Suprapubic skin (tissue), 4 donors: ENCODE measurements at places on chromosomes 12 and 14. TPM values are rescaled to one million over a fixed set of nuclear protein-coding genes. Genes with fewer than 3 reads are reported as not detected.
A peak's percentile ranks its signal among the peaks of the same experiment; 100 is the strongest.

DNA sequence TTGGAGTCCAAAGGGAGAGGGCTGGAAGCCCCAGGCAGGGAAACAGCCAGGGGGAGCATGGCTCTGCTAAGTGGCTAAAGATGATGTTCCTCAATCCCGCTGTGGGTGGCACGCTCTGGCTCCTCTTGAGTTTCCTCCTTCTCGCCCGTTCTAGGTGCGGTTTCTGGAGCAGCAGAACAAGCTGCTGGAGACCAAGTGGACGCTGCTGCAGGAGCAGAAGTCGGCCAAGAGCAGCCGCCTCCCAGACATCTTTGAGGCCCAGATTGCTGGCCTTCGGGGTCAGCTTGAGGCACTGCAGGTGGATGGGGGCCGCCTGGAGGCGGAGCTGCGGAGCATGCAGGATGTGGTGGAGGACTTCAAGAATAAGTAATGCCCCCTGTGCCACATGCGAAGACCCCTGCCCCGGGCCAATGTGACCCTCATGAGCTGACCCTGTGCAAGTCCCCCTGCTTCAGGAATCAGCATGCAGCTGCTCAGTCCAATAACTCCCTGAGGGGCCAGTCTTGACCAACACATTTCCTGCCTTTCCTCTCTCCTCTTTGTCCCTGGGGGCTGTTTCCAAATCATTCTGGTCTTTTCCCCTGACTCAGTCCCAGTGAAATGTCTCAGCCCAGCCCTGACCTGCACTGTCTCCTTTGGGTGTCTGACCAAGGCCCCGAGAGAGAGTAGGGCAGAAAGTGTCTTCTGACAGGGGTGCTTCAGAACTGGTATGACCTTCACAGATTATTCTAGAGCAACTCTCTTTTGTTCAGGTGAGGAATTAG, 2.1 kb downstream of the KRT7 start:
- DNase-seq, result peak; percentile 61

DNA sequence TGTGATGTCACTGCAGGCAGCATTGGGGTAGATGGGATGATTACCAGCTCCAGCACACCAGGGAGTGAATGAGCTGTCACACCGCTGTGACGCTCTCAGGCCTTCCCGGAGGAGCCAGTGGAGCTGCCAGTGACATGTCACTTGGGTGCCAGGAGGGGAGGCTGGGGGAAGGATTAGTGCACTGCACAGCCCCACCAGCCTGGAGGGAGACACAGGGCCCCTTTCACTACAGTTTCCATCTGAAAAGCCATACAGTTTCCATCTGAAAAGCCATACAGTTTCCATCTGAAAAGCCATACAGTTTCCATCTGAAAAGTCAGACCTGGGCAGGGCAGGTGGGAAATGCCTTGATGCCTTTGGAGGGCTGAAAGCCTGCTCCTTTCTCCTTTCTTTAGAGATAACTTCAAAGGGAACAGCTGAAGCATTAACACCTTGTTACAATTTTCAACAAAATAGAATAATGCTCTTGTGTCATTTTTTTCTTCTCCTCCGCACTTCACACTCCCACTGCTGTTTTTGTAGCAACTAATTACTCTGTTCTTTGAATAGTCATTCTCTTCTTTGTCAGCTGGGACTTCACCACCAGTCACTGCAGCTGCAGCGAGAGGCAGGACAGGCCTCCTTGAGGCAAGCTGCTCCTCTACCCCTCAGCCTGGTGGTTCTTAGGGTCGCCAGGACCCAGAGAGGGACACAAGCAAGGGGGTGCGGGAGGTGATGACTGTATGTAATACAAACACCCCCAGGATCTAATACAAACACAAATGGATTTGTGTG, 256.9 kb upstream of the RGS6 start:
- DNase-seq, result no peak

DNA sequence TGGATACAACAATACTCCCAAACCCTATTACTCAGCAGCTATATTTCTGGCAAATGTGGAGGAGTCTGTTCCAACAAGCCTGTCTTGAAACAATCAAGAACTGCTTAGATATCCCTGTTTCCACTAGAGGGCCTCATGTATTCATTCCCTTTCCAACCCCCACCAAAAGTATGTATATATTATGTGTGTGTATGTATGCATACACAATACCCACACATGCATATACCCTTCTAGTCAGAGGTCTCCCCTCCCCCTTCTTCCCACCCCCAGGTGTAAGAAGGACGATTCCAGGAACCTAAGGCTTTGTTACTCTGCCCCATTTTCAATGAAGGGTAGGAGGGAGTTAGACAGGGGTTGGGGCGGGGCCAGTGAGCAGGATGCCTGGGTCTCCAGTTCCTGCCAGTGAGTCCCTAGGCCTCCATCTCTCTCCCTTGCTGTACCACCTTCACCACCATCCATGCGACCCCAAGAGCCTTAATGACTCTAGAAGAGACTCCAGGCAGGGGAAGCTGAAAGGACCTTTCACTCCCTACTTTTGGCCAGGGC, at the start of gene DGKA:
TSS of gene DGKA (plus strand) at position 392 of the 546 bp plus-strand sequence. CDS start 5,342 bp downstream, outside the sequence.
- DNase-seq, result no peak

- no peak for DNase-seq
Observed at GRCh38 chr12:60078026-60078425, 482.2 kb downstream of the SLC16A7 start.

The MANSC4 gene
- not detected for total RNA-seq

The NKX2-8 gene
- not detected for total RNA-seq

- no peak for DNase-seq
Observed at GRCh38 chr12:105946493-105946901, 192.3 kb downstream of the NUAK1 start.

DNA sequence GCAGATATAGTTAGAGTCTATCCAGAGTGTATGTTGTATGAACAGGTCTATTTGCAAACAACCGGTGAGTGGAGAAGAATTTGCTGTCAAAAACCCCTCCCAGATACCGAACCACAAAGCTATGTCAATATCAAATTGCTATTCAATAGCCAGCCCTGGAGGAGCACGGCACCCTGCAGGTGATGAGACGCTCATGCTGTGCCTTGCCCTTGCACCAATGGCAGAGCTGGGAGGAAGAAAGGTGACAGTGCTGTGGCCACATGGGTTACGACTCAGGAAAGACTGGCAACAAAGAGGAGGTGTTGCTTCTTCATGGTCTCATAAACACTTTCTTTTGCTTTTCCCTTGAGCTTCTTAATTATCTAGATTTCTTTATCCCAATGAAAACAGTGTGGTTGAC, 55.7 kb downstream of the PAX9 start:
- no peak for DNase-seq

DNA sequence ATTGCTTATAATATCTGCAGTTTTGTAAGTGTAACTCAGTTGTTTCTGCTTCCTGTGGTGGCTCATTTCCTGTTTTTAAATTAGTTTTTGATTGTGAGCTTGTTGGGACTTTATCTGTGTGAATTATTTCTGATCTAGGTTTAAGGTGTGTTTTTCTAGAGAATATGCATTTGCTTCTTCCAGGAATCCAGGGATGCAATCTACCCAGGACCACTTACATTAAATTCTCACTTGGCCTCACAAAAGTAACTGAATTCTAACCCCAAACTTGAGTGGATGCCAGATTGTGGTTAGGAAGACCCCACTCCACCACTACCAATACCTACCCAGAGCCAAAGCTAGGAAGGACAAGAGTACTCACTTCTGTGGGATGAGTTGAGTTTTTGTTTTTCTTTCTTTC, 11.9 kb downstream of the STYX start:
- DNase-seq, result no peak

DNA sequence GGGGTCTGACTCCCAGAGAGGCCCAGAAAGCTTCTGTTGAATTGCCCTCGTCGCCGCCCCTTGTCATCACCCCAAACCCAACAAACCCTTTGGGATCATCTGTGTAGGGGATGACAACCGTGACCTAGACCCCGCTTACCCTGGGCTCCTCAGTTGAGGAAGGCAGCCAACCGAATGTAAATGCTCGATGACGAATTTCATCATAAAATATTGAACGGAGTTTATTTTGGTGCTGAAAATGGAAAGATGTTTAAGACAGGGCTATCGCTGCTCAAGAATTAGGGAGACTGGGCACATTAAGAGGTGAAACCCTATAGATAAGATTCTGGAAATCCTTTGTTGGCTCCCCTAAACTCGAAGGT, 512 bp downstream of the ACTR10 start:
- DNase-seq, result no peak

GRCh38 chr12:7162691-7163114, 26.8 kb upstream of the PEX5 start:
- DNase-seq, result no peak

- DNase-seq, result peak; percentile 61
Observed at GRCh38 chr12:7806863-7807487, 17.8 kb downstream of the NANOG start.

DNA sequence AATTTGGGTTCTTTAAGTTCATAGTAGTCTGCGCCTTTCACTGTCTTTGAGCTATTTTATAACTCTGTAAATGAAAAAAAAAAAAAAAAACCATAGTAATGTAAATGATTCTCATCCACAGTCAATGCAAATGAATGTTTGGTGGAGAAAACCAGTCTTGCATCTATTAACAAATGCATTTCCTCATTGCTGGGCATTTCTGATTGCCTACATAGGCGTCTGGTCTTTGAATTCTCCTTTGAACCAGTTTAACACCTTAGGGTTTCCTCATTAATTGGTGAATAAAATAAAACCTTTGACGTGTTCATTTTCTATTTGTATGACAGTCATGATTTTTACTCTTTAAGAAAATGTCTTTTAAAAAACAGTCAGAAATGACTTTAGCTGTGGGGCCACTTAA, 114.8 kb downstream of the C12orf75 start:
- DNase-seq, result no peak

GRCh38 chr14:32897698-32898064, 41.0 kb upstream of the NPAS3 start:
- DNase-seq, result no peak

The CNPY2 gene
- 40.3 TPM for total RNA-seq

The TRHDE gene
- total RNA-seq, result 0.89 TPM

The LRRC10 gene
- not detected for total RNA-seq

GRCh38 chr12:32437095-32437515, 37.7 kb downstream of the FGD4 start:
- DNase-seq, result no peak

GRCh38 chr14:77469067-77469505, 11.2 kb downstream of the AHSA1 start:
- no peak for DNase-seq

- no peak for DNase-seq
Observed at GRCh38 chr12:41361738-41362137, 173.6 kb downstream of the PDZRN4 start.

GRCh38 chr12:89225808-89226411, 126.4 kb downstream of the DUSP6 start:
- DNase-seq, result no peak

The DAO gene
- total RNA-seq, result not detected

DNA sequence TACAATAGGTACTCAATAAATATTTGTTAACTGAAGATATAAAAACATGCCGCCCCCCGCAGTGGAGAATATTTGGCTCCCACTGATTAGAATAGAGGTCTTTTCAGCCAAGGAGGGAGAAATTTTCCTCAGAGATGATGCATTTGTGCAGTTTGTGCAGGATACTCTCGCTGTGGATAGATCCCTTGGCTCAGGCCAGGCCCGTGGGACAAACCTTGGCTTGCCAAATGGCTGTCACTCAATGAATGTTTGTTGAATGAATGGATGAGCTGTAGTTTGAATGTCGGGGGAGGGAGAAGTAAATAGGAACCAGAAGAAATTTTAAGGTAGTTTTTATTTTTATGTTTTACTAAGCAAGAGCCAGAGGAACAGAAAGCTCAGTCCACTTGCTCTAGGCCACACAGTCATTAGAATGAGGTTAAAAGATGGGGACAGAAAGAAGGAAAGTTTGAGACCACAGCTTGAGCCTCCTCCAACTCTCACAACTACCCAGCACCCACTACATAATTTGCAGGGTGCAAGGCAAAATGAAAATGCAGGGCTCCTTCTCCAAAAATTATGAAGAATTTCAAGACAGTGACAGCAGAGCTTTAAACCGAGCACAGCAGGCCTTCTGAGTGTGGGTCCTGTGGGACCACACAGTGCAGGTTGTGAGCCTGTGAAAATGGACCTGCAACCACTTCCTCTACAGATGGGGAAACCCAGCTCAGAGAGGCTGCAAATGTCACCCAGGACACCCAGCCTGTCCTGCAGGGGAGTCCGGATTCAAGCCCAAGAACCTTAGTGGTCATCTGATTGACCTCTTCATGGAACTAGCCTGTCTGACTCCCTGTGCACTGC, 51.4 kb downstream of the WSCD2 start:
- no peak for DNase-seq
